ENCODE measurements at places on chromosomes 4 and X. TPM values are rescaled to one million over a fixed set of nuclear protein-coding genes. Genes with fewer than 3 reads are reported as not detected.

FGFBP2 gene
- total RNA-seq, result 2.7 TPM

HS3ST1 gene
- 1.4 TPM for total RNA-seq

- DNase-seq, result no peak
These were observed 74.1 kb upstream of the BMP3 start for GRCh38 chr4:80956421-80956820.

GRCh38 chr4:186806679-186807421 is 83.2 kb upstream of the FAT1 start:
- no peak for DNase-seq

GRCh38 chr4:3786196-3786869 is 20.1 kb downstream of the ADRA2C start:
- DNase-seq, result peak; percentile 61

GRCh38 chr4:45663003-45663402 is 460.9 kb downstream of the GABRG1 start:
- no peak for DNase-seq

GRCh38 chrX:107467271-107467670 is 17.8 kb downstream of the FRMPD3 start:
- no peak for DNase-seq

Data from Right ventricle myocardium inferior (tissue), 1 donor.